ENCODE measurements at places on chromosomes 2 and 18.

- no peak for DNase-seq
These were observed 762.7 kb upstream of the TMEFF2 start for GRCh38 chr2:192957425-192957824.

GRCh38 chr2:127161176-127162136 is 54.5 kb upstream of the BIN1 start:
- DNase-seq = no peak

DNA sequence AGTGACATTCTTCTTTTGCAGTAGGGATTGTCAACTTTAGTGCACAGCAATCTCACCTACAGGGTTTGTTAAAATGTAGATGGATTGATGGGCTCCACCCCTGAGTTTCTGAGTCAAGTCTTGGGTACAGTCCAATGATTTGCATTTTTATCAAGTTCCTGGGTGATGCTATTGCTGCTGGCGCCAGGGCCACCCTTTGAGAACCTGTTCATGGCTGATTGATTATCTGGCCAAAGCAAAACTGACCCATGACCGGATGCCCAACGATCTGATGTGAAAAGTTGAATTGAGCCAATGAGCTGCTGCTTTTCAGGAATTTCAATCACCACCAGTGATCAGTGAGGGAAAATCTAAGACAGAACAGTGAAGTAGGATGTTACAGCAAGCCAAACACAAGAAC is 675.3 kb downstream of the TMEM182 start:
- DNase-seq = no peak

DNA sequence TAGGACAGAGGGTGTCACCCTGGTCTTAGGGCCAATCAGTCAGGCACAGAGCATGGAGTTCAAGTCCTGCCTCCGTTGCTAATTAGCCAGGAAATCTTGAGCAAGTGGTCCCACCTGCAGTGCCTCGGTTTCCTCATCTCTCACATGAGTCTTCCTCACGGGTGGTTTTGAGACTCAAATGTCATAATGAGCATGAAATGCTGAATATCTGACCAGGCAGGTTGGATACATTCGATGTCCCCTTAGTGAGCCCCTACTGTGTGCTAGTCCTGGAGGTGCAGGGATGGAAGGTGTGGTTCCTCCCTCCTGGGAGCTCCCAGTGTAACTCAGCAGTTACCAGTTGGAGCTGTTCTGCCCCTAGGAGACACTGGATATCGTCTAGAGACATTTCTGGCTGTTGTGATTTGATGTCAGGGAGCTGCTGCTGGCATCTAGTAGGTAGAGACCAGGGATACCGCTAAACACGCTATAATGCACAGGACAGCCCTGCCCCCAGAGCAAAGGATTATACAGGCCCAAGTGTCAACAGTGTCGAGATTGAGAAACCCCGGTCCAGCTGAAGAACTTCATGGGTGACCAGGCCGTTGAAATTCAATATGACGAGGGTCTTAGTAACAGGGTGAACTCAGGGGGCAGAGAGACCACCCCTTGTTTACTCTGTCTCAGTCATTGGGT is 118.5 kb upstream of the TWIST2 start:
- DNase-seq = no peak
